ENCODE measurements at places on chromosomes 1 and 21.

GRCh38 chr1:13793088-13793730 lies 93.2 kb downstream of the PRDM2 start:
- DNase-seq, result no peak

GRCh38 chr1:155207806-155208540 lies at the start of gene THBS3:
THBS3 (minus strand) TSS chr1:155207897; CDS start chr1:155207876, 21 bp downstream.
- no peak for DNase-seq

- no peak for DNase-seq
These were observed 31.9 kb downstream of the MTARC1 start for GRCh38 chr1:220818421-220819173.

GRCh38 chr1:71745326-71745725 lies 537.0 kb downstream of the NEGR1 start:
- DNase-seq, result no peak

- no peak for DNase-seq
These were observed 4.1 kb downstream of the PYCR2 start for GRCh38 chr1:225919906-225920305.

DNA sequence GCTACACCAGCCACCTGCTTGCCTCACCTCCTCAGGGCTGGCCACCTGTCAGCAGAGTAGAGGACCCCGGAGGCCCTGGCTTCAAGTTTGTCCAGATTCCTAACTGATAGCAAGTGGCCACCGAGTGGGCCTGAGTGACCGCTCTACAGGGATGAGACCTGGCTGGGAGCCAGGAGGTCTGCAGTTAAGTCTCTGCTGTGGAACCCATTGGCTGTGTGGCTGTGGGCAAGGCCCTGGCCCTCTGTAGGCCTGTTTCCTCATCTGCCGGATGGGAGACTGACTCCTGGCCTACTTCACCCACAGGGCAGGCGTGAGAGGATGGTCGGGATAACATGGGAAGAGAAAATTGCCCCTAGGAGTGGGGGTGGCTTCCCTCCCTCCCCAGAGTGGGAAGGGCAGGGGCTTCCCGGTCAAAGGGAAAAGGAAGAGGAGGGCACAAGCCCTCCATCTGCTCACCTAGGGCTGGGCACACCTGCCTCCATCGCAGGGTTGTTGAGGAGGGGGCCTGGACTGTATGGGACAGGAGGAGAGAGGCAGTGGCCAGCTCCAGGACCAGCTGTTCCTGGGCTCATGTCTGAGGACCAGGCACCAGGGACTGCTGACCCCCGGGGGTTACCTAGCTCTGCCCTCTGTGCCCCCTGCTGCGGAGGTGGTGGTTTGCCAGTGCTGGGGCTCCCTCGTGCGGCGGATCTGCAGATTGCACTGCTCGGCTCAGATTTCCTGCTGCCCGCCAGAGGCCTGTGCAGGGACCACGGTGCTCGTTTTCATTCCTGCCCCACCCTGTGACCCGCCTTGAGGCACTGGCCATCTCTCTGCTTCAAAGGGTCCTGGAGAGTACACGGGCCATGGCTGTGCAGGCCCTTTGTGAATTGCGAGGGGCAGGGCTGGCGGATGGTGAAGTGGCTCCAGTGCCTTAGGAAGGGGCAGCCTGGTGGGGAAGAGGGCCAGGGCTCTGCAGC lies 9.1 kb upstream of the MTFR1L start:
- peak; percentile 65 for DNase-seq

DNA sequence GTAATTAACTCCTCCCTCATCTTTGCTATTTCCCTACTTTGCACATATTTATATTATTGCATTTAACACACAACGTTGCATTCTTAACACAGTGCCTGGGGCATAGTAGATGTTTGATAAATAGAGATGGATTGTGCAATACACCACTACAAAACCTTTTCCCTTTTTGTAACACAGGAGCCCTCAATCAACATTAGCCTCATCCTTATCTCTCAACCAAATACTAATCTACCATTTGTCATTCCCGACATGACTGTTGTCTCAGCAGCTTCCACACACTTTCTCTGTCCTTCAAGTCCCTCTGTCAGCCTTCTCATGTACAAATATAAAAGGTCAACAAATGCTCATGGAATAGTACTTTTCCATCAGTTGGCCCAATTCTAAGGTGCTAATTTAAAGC lies 78.9 kb upstream of the KCNK2 start:
- no peak for DNase-seq

DNA sequence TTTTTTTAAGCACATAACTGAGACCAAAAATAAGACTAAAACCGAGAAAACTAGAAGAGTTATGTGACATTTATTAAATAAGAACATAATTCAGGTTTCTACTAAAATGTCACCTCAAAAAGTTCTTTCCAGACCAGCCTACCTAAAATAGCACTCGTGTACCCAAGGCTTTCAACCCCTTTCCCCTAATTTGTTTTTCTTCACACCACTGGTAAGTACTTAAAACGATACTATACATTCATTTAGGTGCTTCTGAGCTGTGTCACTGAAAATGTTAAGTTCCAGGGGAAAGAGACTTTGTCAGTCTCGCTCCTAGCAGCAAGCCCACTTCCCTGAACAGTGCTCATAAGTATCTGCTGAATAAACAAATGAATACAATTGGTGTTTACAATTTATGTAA lies 6.8 kb downstream of the RRAGC start:
- no peak for DNase-seq

DNA sequence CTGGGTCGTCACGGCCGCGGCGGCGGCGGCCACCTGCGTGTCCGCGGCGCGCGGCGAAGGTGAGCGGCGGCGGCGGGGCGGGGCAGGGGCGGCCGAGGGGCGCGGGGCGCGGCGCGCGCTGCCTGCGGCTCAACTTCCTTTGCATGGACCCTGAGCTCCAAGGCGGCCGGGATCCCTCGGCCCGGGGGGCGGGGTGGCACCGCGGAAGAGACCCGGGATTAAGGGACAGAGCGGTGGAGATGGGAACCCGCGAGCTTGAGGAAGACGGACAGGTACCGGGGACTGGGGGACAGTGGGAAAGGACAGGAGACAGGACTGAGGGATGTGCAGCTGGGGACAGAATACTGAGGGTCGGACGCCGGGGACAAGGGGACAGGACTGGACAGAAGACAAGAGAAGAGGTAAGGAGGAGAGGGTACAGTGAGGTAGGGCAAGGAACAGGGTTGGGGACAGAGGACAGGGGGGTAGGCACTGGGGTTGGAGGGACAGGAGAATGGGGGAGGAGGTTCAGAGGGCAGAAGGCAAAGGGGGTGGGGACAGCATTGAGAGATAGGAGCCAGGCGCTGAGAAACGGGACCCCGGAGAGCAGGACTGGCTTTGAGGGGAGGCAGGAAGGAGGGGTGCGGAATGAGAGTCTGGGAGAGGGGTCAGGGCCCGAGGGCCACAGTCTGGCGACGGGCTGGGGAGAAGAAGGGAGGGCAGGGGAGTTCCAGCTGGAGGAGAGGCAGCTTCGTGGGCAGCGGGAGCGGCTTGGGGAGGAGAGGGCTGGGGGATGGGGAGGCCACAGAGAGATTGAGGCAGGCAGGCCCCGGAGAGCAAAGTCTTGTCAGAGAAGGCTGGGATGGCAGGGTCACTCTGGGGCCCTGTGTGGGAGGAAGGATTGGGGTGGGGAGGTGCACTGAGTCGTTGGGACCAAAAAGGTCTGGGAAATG lies 648 bp downstream of the EPHA8 start:
- DNase-seq, result no peak

GRCh38 chr1:55071477-55071876 lies 32.1 kb downstream of the PCSK9 start:
- DNase-seq, result no peak

DNA sequence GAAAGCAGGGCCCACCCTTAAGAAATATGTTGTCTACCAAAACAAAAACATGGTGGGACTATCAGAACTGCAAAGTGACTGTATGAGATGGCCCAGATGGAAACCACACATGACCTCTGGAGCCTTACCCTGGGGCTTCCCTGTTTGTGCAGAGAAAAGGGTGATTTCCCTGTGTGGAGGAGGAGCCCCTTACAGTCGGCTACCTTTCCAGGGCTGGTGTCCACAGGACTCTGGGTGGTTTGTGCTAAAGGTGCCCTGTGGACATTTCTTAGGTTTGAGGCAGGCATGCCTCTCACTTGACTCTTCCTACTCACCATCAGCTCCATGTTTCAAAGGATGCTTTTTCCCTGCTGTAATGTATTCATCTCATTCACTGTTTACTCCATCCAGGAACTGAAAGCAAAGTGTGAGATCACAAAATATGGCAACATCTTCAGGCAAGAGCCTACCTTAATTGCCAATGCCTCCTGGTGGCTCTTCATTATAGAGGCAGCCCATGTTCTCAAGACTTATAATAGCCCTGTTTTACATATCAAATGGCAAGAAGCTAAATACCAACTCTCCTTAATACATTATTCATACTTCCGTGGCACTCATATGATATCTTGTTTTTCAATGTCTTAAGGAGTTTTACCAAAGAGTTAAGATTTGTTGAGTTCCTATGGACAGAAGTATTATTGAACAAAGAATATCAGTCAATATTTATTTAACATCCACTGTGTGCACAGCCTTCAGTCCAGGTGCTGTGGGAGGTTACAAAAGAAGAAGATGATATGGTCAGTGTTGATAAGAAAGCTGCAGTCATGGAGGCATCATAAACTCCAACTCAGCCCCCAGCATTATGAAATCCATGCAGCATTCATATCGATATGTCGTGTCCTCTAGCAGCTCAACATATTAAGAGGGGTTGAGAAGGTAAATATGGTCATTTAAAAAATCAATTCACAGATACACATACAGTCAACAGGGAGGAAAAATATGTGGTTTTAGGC lies 15.5 kb upstream of the TFF3 start:
- no peak for DNase-seq

- DNase-seq, result no peak
These were observed 3.7 kb upstream of the PLOD1 start for GRCh38 chr1:11930571-11931445.

GRCh38 chr1:160777486-160778089 lies 18.4 kb upstream of the LY9 start:
- DNase-seq, result peak; percentile 39

- DNase-seq, result no peak
These were observed 32.8 kb upstream of the GREM2 start for GRCh38 chr1:240644732-240645131.

DNA sequence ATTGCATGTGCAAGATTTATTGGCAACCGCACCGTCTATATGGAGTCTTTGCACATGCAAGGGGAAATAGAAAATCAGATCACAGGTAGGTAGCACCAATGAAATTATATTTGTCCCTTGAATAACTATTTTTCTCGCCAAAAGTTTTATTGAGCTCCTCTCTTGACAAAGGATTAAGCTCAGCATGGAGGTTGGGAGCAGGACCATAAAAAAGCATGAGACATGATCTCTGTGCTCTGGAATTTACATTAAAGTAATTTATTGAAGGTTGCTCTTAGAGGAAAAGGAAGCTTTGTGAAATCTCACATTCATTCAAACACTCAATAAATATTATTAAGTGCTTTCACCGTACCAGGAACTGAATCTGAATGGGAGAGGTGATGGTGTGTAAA lies 66.0 kb upstream of the UBE2U start:
- no peak for DNase-seq

GRCh38 chr1:7552402-7552801 lies 218.7 kb upstream of the VAMP3 start:
- DNase-seq, result no peak

DNA sequence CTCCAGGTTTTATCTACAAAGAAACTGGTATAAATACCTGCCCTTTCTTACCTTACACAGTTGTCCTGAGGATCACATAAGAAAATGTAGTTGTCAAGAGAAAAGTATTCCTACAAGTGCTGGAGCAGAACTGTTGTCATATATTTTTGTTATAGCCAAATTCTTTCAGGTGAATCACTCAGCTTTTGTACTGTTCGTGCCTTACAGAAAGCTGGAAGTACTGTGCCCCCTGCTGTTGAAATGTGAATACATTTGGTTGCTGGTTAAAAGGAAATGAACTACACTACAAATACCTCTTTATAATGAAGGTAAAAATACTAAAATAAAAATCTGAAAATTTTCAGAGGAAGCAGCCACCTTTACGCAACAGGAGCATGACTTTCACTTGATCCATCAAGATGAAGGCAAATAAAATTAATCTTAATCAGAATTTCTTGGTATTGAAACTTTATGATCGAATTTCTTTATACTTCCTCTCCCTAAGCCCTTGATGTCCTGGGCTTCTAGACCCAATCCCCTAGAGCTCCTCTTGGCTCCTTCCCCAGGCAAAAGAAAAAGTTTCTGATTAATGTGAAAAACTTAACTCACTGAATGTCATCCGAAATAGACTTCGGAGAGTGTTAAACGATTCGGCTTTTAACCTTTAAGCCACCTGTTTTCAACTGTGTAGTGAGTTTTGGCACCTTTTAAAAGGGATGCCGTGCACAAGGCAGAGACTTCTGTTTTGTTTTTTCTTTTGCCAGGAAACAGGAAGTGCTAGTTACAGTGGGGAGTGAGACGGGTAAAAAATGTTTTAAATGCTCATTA lies 12.5 kb downstream of the CHML start:
- peak; percentile 25 for DNase-seq

- no peak for DNase-seq
These were observed 181.0 kb upstream of the KLHDC7A start for GRCh38 chr1:18299441-18300338.

GRCh38 chr1:31848381-31848897 lies 32.6 kb upstream of the SPOCD1 start:
- peak; percentile 37 for DNase-seq

DNA sequence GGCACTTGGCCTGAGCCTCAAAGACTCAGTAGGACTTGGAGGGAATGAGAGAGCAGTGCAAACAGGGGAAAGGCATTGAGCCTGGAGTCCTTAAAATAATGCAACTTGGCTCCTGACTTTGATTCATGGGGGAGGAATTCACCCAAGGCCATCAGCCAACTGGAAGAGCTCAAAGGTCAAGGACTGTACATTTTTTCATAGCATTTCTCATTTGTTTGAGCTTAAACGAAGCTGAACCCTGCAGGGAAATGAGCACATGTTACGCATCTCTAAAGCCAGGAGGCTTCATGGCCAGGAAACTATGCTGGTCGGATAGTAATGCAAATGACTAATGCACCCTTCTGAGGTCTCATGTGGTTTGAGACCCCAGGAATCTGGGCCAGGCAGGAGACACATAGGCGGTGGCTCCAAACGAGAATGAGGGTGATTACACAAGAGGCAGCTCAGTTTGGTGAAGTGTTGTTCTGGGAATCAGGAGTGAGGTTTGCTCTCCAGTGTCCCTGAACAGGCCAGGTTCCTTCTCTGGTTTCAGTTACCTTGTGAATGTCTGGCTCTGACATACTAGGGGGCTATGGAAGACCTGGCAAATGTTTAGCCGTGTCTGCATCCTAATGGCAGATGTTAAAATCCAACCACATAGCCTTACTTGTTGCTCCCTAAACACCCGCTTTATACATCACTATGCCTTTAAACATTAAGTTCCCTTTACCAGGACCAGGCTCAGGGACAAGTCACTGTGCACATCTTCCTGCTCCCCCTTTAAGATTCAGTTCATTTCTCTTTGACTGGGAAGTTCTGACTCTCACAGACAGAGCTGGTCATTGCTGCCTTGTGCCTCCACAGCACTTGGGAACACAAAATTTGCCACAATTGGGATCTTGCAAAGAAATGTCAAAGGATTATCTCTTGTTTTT lies 503.9 kb upstream of the USP24 start:
- no peak for DNase-seq

DNA sequence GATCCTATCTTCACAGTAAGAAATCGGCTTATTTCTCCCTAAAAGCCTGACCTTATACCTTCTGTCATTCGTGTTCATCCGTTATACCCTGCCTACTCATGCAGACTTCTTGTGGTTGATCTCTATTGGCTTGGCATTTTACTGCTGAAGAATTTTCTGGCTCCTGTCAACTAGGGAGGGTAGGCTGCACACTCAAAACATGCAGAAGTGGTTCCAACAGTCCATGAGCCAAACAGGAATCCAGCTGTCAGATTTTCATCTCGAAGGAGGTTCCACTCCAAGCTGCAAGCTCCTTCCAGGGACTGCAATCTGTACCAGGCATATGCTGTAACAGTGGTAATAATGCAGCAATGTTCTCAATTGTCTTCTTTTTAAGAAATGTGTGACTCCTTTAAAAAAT lies 10.1 kb downstream of the DNAJC11 start:
- no peak for DNase-seq

Data from T-helper 2 cell treated with Interferon-gamma antibody and Interleukin-4, amounts not matched to agents 5 μg/mL and 100 μg/mL, for 36 hours (primary cell).